Fibroblast of the aortic adventitia (primary cell): ENCODE measurements at places on chromosomes 5 and 9. TPM values are rescaled to one million over a fixed set of nuclear protein-coding genes. Genes with fewer than 3 reads are reported as not detected.

GRCh38 chr5:10705747-10706146, 55.3 kb downstream of the DAP start:
- no peak for DNase-seq

GRCh38 chr5:64457846-64458245, 48.0 kb upstream of the RGS7BP start:
- no peak for DNase-seq

Gene PTPN3
- 0.99 and 2.0 TPM in 2 replicates for total RNA-seq

Gene SREK1IP1
- total RNA-seq, result 7.5 and 13.3 TPM in 2 replicates

DNA sequence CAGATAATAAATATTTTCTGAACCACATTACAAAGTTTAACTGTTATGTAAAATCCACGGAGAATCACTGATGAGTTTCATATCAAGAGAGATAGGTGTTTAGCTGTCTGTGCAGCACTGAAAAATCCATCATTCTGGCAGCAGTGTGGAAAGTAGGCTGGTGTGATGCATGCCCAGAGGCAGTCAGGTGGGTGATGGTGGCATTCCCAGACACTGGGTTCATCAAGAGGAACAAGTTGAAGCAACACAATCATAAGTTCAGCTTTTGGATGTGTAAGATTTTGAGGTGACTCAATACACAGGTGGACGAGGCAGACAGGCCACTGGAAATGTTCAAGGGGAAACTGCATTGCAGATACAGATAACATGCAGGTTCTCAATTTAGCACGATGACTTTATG, 11.9 kb downstream of the DNAH5 start:
- DNase-seq, result no peak

Gene ECM2
- total RNA-seq, result 23.3 and 74.6 TPM in 2 replicates
